NCI-H2171 (cell line): ENCODE measurements at places on chromosomes 7 and 10.

DNA sequence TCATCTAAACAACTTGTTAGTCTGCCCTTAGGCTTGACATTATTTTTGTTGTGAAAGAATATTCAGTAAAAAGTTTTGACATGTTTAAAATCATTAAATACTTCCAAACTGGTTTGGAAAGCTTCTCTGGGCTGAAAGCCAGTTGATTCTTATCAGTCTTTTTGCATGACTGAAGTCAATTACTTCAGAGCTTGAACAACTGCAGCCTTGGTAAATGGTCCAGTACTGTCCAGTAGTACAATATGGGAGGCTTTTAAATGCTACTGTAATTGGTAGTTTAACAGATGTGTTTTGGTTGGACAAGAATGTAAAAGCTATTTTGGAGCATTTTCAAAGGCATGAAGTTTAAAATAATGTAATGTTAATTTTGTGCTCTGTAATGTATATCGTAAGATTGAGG, 103.4 kb downstream of the SDK1 start:
- DNase-seq: no peak

DNA sequence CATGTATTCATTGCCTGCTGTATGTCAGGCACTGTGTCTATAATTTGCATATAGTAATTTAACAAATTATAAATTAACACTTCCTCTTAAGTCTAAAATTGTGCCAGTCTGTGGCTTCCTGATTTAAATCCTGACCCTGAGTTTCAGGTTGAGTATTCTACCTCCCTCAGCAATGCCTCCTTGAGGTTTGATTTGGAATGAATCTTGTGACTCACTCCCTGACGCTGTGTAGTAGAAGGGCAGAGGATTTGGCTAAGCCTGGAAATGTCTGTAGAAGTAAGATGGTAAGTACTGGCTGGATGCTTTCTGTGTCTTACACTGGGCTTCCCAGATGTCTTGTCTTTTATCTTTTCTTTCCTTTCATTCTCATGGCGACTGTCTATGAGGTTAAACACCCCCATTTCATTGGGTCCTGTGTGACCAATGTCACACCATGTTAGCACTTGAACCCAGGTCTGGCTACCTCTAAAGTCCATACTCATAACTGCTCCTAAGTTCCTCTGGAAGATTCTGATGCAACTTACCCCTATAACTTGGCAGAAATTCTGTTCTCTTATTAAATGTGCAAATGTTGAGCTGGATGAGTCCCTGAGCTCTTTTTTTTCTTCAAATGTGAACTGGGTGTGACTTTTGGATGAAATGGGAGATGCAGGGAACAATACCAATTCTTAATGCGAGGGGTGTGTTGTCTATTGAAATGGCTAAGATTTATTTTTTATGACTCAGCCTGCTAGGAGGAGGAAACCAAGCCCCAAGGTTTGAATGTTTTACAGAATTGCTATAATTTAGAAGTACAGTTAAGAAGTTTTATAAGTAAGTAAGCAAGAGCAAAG, 48.5 kb downstream of the PLCE1 start:
- DNase-seq: no peak

GRCh38 chr7:70052691-70053090, 454.4 kb downstream of the AUTS2 start:
- no peak for DNase-seq

DNA sequence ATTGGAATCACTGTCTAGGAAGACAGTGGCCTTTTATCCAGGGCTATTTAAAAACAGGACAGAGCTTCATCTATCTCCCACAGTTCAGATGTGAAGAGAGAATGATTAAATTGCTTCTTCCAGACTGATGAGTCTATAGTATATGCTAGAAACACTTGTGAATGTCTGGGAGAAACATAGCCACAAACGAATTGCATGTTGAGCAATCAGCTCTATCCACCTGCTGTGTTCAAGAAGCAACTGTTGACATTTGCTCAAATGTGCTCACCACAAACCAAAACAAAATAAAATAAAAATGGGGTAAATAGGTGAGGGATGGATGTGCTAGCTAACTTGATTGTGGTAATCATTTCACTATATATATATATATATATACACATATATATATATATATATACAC, 195.1 kb downstream of the HECW1 start:
- no peak for DNase-seq

DNA sequence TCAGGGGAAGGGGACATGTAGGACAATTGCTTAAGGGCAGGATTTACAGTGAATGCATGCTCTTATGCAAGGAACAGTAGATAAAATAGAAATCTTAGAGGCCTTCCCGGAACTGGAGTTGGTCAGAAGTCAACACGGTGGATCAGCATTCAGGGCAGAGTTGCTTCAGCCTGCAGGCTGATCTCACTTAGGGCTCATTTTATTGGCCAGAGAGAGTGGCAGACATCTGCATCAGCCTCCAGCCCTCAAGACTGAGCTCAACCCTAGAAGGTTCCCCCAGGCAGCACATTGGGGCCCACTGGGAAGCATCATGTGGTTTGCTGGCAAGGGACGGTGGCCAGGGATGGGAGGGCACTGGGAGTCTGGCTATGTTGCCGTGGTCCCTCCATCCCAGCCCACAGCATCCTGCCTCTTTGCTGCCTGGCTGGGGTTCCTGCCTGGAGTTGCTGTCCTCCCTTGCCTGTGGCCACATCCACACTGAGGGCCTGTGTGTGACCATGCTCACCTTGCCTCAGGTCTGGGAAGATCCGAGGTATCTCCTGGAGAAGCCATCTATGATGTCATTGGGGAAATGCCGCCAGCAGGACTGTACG, 13.0 kb downstream of the SCART1 start:
- DNase-seq: no peak

DNA sequence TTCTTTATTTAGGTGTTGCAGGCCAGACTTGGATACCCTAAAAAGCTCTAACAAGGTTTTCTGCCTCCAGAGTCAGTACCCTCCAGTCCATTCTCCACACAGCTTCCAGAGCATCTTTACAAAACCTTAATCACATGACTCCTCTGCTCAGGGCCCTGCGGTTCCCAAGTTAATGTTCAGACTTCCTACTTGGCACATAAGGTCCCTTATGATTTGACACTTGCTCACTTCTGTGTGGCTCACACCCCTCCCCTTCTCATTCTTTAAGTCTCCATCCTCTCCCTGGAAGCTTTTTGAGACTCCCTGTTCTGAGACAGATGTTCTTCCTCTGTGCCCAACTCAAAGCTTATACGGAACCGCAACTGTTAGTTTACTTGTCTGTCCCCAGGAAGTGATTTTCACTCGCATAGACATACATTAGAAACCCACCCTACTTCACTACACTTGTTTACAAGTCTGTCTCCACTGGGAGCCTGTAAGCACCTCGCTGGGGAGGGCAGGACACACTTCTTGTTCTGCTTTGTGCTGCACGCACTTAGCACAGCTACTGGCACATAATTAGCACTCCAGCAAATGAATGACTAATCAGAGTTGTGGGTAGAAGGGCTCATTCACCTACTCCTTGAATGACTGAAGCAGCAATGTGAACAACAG, 154.3 kb upstream of the LAMB4 start:
- DNase-seq: no peak

GRCh38 chr7:48084727-48085432, 4.2 kb upstream of the UPP1 start:
- DNase-seq: no peak

GRCh38 chr10:75971402-75972211, 540.2 kb downstream of the LRMDA start:
- DNase-seq: no peak

DNA sequence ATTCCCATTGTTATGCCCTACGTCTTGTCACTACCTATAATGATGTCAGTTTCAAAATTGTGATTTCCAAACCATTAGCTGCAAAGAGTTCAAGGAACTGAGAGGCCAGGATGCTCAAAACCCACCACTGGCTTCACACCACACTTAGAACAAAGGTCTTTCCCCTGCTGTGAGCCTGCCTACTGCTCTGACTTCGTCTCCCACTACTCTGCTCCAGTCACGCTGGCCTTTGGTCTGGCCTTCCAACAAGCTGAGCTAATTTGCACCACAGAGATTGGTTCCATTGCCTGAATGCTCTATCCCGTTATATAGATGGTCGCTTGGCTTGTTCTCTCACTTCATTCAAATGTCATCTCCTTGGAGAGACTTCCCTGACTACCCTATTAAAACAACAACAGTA, 572.1 kb upstream of the GALNT17 start:
- no peak for DNase-seq

- DNase-seq: no peak
Measured at GRCh38 chr7:51121931-51122425, 194.6 kb downstream of the COBL start.

DNA sequence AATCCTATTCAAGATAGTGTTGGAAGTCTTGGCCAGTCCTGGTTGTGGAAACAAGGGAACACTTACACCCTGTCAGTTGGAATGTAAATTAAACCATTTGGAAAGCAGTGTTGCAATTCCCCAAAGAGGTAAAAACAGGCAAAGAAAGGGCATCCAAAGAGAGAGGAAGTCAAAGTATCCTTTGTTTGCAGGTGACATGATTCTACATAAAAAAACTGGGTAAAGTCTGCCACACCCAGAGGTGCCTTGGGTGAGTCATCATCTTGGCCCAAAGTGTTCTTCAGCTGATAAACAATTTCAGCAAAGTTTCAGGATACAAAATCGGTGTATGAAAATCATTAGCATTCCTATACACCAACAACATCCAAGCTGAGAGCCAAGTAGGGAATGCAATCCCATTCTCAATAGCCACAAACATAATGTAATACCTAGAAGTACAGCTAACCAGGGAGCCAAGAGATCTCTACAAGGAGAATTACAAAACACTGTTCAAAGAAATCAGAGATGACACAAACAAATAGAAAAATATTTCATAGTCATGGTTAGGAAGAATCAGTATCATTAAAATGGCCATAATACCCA, 278.7 kb downstream of the SDK1 start:
- DNase-seq: no peak

- no peak for DNase-seq
Measured at GRCh38 chr7:39501358-39501757, 64.8 kb upstream of the YAE1 start.

- no peak for DNase-seq
Measured at GRCh38 chr7:11221984-11222383, 248.3 kb downstream of the PHF14 start.

- no peak for DNase-seq
Measured at GRCh38 chr10:8063128-8063908, 8.8 kb downstream of the GATA3 start.

DNA sequence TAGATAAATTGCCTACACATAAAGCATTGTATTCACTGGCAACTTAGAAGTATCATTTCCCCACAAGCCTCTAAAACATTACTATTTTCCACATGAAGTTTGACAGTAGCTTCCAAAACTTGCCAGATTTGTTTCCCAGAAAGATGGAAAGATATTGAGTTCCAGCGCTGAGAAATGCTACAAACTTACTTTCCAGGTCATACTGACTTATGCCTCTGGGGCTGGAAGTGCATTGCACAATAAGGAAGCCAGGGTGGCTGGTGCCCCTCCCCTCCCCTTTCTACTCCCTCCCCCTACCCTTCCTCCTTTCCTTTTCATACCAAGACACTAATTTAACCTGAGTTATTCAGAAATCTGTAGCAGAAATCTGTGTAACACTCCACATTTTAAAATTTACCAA, 212.6 kb downstream of the WDR37 start:
- DNase-seq: no peak

- DNase-seq: no peak
Measured at GRCh38 chr10:97584060-97584797, at the start of gene HOGA1. Gene HOGA1, plus strand, starts transcription at chr10:97584389. Its CDS starts 315 bp downstream, at chr10:97584704.

GRCh38 chr10:112951359-112952281, 1.6 kb downstream of the TCF7L2 start:
- DNase-seq: no peak

DNA sequence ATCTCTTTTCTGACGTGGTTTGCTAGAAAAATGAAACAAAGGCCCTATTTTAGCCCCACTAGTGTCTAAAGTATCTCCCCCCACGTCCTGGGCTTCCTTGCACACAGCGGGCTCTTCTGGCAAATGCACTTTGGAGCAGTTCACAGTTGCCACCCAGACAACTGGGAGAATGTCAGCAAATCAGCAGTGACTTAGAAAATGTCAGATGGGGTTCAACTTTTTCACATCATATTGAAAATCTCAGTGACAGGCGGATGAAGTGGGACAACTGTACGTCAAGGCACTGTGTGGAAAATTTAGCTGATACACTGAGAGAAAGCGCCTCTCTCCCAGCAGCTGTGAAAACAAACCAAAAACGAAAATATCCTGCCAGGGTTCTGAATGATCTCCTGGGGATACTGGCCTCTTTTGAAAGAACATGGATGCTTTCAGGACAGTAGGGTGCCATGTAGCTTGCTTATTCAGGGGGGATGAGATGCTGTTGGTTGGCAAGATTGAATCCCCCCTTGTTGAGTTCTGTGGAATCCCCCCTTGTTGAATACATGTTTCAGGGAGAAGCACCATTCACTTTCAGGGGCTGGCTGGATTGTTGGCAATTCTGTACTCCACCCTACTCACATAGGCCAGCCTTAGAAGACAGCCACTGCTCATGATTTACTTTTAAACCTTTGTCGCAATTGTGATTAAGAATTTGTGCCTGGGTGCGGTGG, 372.8 kb upstream of the CELF2 start:
- DNase-seq: no peak

GRCh38 chr10:87546210-87546609, 41.5 kb downstream of the MINPP1 start:
- DNase-seq: no peak

DNA sequence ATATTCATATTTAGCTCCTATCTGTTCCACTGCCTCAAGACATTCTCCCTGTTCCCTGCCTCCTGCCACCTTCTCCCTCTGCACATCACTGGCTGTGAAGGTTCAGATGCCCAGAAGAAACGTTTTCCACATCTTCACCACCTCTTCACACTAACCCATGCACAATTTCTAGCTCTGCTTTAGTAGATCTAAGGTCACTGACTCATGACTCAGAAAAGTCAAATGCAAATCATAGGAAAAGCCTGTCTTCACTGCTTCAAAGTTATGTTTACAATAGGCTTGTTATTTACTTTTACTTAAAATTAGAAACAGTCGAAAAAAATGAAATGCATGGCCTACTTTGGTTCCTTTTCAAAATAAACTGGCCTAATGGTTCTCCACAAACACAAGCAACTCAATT, 2.5 kb downstream of the SCRN1 start:
- DNase-seq: no peak

GRCh38 chr10:30968711-30969110, 63.0 kb downstream of the ZNF438 start:
- no peak for DNase-seq

DNA sequence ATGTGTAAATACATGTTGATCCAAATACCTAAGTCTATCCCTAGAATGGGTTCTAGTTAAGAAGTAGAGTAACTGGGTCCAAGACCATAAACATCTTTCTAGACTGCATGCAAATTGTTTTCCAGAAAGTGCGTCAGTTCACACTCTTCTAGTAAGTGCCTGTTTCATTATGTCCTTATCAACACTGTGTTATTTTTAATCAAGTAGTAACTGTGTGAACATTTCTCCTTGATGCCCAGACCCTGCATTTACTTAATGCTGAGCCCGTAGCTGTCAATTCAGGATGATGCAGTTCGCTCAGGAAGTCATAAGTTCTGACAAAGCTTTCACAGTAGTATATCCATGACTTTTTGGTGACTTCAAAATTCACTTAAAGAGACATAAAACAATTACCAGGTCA, 374.8 kb downstream of the OTUD1 start:
- no peak for DNase-seq
